ENCODE measurements at places on chromosomes 1 and 21. TPM values are rescaled to one million over a fixed set of nuclear protein-coding genes. Genes with fewer than 3 reads are reported as not detected.

MTARC2 gene
- total RNA-seq, result 22.6 TPM

BARHL2 gene
- total RNA-seq, result not detected

ADGRB2 gene
- total RNA-seq, result 12.1 TPM

ACTN2 gene
- 2,454 TPM for total RNA-seq

CYP4A22 gene
- not detected for total RNA-seq

PTAFR gene
- 1.5 TPM for total RNA-seq

ADAMTSL4 gene
- 46.3 TPM for total RNA-seq

HSPB7 gene
- 4,061 TPM for total RNA-seq

C1orf216 gene
- total RNA-seq, result 9.8 TPM

KIF2C gene
- 1.6 TPM for total RNA-seq

CLCA1 gene
- 0.05 TPM for total RNA-seq

GPR52 gene
- total RNA-seq, result 0.91 TPM
